Stimulated activated CD4-positive, alpha-beta T cell treated with anti-CD3 and anti-CD28 coated beads, Interleukin-4, amount 100 ng/mL, for 48 hours (primary cell): ENCODE measurements at places on chromosomes 16 and 17.
A peak's percentile ranks its signal among the peaks of the same experiment; 100 is the strongest.

GRCh38 chr17:55783684-55784245, 32.9 kb downstream of the PCTP start:
- DNase-seq: no peak

DNA sequence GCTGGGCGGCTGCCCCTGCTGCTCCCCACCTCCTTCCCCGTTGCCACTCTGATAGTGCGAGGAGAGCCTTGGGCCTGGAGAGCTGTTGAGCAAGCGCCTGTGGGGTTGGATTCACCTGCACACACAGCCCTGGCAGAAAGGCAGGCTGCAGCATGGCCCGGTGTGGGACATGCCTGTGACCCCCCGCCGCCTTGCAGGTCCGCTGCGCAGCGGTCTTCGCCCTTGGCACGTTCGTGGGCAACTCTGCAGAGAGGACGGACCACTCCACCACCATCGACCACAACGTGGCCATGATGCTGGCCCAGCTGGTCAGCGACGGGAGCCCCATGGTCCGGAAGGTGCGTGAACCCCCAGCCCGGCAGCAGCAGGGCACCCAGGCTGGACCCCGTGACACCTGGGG, 106.8 kb upstream of the CHMP6 start:
- DNase-seq: no peak

- no peak for DNase-seq
Observed at GRCh38 chr16:49337814-49338350, 35.7 kb upstream of the C16orf78 start.

DNA sequence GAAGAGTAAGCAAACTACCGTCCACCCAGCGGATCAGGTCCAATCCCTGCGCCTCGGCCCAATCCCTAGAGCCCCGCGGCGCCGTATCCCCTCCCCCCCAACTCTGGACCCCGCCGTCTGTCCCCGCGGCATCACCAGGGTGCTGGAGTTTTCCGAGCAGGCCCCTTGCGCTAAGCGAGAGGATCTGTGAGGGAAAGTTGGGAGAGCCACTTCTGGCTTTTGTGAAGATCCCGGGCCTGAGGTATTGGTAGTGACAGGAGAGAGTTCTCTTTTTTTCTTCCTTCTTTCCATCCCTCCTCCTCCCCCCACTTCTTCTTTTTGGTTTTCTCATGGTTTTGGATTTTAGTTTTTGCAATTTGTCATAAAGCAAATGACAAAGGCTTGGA, 3.5 kb upstream of the DLX4 start:
- no peak for DNase-seq

DNA sequence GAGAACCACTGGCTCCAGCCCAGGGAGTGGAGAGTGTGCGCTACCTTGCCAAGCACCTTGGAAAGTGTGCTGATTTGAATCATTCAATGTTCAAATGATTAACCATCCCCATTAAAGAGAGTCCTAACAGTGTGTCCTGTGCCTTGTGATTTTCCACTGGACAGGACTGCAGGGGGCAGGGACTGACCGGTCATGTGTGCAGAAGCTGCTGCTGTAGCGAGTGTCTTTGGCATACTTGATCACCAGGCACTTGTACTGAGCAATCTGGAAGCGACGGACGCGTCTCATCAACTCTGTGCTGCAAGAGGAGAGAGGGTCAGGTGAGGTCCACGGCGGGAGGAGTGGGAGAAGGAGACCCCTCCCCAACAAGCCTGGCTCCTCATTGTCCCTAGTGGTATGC, 2.0 kb downstream of the TK1 start:
- DNase-seq: no peak

DNA sequence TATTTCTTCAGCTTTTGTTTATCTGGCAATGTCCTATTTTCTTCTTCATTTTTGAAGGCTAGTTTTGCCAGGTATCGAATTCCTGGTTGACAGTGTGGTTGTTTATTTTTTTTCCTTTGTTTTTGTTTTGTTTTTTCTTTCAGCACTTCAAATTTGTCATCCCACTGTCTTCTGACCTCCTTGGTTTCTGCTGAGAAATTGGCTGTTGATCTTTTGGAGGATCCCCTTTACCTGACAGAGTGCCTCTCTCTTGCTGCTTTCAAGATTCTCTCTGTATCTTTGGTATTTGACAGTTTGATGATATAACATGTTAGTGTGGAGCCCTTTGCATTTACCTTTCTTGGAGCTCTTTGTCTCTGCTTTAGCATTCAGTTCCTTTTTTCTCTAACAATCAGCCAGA, 9.6 kb upstream of the ATF7IP2 start:
- no peak for DNase-seq

- no peak for DNase-seq
Observed at GRCh38 chr17:73742948-73743381, 98.7 kb upstream of the SDK2 start.

DNA sequence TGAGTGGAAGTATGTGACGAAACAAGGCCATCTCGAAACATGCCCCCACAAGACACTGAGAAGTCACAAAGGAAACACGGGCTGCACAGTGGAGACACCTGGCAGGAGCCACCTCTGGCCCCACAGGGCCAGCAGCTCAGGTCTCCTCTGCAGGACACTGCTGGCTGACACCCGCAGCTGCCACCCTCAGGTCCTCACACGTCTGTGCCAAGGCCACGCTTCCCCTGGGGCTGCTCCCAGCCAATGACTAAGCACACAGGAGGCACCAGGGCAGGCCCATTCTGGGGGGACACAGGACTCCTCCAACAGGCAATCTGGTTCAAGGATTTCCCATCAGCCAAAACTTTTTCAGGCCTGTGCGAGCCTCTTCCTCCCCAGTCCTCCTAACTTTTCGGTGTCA, 36.4 kb downstream of the MBTPS1 start:
- DNase-seq: no peak

GRCh38 chr16:51110700-51111157, 40.3 kb downstream of the SALL1 start:
- DNase-seq: no peak

DNA sequence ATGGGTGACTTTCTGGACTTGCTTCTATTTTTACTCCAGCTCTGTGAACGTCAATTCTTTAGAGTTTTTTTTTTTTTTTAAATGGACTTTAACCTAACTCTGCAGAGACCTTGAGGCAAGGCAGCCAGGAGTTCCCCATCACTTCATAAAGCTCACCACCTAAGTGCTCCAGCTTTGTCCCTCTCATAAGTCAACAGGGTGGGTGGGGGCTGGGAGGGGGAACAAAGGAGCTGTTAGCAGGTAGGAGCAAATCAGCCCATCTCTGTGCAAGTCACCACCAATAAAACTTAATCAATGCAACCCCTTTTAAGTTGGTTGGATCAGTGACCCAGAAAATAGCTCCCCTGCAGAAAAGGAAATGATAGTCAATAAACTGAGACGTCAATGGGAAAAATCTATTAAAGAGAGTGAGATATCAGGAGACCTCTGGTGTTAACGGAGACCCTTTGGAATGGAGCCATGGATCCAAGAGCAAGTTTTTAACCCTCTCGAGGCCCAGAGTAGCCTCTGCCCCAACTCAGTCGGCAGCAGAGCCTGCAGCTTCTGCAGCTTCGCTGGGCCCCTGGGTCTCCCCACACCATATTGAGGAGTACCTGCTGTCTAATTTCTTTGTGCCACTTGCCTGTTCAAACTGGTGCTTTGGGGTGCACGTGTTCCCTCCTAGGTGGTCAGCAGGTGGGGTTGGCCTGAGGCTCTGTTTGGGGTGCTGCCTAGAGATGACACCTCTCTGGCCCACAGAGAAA, 27.6 kb upstream of the ETV4 start:
- DNase-seq: no peak

DNA sequence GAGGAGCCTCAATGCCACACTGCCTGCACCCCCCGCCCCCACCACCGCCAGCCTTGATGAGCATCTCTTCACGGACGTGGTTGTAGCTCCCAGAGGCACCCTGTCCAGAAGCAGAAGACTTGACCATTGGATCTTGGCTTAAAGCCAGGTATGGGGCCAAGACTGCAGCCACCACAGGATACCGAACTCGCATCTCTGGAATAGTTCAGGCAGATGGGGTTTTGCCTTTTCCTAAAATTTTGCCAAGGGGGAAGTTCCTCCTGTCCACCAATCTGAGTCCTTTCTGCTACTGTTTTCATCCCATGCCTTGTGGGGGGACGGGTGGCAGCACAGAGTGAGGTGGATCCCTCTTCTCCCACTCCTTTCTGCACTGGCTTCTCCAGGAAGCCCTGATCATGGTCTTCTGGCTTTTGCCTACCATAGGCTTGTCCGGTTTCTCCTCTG, 939 bp downstream of the CORO6 start:
- no peak for DNase-seq

GRCh38 chr17:27776882-27777624, 23.3 kb downstream of the NOS2 start:
- no peak for DNase-seq

- DNase-seq: no peak
Observed at GRCh38 chr16:6018848-6019489, 921.4 kb upstream of the EEF2KMT start.

- DNase-seq: no peak
Observed at GRCh38 chr17:76677406-76677805, 33.4 kb downstream of the MXRA7 start.

DNA sequence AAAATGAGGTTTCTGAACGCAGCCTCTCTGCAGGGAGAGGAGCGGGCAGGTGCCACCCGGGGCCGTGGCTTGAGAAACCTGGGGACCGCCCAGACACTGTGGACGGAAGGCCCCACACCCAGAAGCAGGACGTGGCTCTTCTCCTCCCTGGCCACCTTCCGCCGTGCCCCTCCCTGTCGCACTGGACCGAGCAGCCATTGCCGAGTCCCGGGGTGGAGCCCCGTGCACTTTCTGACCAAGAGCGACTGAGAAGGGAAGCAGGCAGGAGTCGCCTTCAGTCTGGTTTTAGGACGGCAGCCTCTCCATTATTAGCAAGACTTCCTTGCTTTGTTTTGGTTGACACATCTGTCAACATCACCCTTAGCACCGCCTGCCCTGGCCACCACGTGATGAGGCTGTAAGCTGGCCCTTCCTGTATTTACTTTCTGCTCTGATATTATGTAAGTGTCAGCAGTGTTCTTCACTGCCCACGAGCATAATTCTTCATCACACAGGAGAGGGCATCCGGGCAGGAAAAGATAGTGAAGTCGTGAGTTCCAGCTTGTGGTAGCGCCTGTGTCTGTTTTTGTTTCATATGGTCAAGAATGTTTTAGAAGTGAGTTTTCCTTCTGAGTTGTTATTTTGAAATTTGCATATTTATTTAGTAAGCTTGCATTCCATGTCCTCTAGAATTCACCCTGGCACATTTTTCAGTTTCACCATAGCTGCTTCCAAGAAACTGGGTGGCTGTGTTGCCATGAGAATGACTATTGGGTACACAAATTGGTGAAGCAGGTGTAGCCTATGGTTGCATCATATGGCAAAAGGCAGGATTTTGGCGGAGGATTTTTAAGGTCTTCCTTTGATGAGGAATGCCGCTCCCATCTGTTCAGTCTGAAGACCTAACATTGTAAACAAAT, 1.0 kb downstream of the HERPUD1 start:
- peak; percentile 25 for DNase-seq

- DNase-seq: no peak
Observed at GRCh38 chr17:77213778-77214132, 73.0 kb downstream of the SEC14L1 start.

GRCh38 chr17:62671553-62671952, 44.1 kb downstream of the MRC2 start:
- DNase-seq: no peak

- DNase-seq: no peak
Observed at GRCh38 chr17:63945784-63946439, 13.8 kb upstream of the CD79B start.

GRCh38 chr17:77271411-77271810, 130.6 kb downstream of the SEC14L1 start:
- no peak for DNase-seq

- DNase-seq: no peak
Observed at GRCh38 chr17:76529224-76530094, 8.1 kb downstream of the CYGB start.

- DNase-seq: no peak
Observed at GRCh38 chr17:60355663-60356594, 36.0 kb downstream of the USP32 start.

- no peak for DNase-seq
Observed at GRCh38 chr16:20181416-20181815, 107.7 kb upstream of the GPR139 start.

GRCh38 chr16:89546781-89547180, 13.7 kb upstream of the RPL13 start:
- DNase-seq: no peak

DNA sequence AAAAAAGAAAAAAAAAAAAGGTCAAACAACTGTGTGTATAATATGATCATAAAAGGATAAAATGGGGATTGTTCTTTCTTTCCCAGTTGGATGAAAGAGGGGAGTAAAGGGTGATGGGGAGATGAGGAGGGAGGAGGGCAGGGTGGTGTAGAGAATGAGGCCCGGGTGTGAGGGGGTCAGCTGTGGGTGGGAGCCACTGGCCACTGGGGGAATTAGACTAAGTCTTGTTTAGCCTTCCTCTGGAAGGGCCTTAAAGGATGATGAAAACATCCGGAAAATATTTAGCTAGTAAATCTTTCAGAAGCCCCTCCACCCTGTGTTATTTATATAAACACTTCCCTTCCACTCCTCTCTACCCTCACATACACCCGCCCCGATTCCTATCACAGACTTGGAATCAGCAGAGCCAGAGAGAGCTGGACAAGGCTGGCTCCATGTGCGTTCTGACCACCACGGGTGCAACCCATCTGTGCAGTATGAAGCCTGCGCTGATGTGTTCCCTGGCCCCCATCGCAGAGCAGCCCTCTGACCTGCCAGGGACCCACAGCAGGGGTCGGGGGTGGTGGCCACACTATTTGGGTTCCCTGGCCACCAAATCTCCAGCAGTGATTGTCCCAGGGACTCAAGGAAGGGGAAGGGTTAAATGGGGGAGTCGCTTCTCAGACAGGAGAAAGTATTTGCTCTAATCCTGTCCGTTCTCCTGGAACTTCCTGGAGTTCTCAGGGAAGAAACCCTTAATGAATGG, 72.7 kb downstream of the GAS7 start:
- no peak for DNase-seq

- DNase-seq: peak; percentile 62
Observed at GRCh38 chr17:38333635-38334295, 10.0 kb downstream of the GPR179 start.

DNA sequence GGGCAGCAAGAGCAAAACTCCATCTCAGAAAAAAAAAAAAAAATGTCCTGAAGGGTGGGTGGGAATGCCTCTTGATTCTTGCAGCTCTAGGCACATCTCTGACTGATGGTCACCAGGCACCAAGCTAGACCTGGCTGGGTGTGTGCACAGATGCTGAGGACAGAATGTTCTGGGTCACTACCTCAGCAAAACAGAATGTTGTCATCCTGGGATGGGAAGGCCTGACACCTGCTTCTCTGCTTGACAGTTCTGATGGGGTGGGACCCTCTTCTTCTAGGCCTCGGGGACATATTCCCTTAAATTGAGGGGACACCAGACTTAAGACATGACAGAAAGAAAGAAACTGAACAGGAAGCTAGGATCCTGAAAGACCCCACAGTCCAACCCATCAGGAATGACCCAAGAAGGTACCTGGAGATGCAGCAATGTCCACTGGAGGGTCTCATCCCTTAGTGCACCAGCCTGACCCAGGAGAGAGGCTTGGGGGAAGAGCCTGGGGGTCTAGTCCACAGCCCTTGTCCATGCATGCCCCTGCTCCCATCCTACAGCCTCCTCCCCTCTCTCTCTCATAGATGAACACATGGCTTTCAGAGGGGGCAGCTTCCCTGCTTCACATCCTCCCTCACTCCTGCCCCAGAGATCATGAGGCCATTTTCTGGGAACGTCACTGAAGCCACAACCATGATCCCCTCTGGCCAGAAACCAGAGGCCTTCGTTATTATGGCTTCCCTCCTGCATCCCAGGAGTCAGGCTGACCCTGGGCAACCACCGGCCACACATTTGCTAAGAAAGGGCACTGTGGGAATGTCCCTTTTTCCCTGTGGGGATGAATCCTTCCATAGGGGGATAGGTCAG, 3.8 kb upstream of the STAT5B start:
- DNase-seq: no peak
